ENCODE measurements at places on chromosomes 7 and 10.

- DNase-seq = no peak
Measured at GRCh38 chr7:131652934-131653333, 96.5 kb upstream of the PODXL start.

DNA sequence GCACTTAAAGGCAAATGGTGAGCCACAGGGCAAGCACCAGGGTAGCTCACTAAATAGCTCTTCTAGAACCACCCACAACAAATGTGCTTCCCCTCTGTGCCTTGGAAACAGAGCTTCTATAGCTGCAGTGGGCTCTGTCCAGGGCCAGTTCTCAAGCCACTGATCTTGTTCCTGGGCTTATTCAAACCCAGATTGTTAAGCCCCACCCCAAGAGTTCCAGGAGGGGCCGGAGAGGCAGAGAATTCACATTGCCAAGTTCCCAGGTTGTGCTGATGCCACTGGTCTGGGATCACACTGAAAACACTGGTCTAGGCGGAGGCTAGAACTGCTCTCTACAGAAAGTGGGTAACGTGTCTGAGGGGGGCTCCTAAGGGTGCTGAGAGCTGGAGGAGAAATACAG lies 15.4 kb upstream of the KDM7A start:
- DNase-seq = no peak

DNA sequence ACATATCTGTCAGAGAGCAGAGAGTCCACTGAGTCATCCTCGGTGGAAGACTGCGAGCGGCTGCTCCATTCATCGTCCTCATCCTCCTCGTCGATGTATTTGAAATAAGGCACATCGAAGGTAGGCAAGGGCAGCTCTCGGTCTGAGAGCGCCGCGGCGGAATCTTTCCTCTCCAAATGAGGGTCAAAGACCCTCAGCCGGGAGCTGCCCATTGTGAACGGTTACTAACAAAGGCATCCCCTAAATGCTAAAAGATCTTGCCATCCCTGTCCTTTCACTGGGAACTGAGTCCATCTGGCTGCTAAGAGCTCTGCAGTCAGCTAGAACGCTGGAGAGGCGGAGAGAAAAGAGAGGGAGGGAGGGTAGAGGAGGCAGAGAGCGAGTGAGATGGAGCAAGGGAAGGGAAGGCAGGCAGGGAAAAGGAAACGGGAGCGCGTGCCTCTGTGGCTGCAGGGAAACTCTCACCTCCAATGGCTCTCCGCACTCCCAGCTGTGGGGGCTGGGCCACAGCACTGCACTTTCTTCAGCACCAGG lies 163.4 kb downstream of the RAPGEF5 start:
- peak; percentile 10 for DNase-seq

GRCh38 chr7:50618281-50618680 lies 53.1 kb upstream of the DDC start:
- no peak for DNase-seq

DNA sequence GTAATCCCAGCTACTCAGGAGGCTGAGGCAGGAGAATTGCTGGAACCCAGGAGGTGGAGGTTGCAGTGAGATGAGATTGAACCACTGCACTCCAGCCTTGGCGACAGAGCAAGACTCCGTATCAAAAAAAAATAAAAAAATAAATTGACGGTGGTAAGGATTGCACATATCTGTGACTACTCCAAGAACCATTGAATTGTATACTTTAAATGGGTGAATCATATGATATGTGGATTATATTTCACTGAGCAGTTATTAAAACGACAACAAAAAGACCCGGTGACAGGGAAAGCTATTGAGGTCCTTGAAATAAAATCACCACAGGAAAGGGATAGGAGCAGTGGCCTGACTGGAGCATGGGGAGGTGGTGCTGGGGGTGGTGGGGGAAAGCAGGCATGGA lies 31.2 kb upstream of the COMTD1 start:
- DNase-seq = peak; percentile 51

- DNase-seq = peak; percentile 30
Measured at GRCh38 chr10:35135861-35136260, 9.2 kb downstream of the CREM start.

DNA sequence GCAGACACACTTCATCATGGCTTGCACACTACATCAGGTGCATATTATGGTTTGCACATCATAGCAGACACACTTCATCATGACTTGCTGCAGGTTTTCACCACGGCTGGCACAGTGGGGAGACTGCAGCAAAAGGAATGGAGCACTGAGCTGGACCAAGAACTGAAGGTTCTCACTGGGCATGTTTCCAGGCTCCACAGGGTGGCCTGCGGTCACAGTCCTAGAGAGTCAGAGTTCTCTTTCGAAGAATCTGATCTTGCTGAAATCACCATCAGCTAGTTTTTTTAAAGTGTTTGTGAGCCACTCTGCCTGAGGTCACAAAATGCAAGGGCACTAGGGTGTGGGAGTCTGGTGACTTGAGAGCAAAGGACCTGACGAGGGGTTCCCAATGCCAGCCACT lies 140.4 kb upstream of the NPY start:
- DNase-seq = peak; percentile 11

- peak; percentile 89 for DNase-seq
Measured at GRCh38 chr10:86876748-86877147, 80.7 kb downstream of the MMRN2 start.

- DNase-seq = no peak
Measured at GRCh38 chr10:17240096-17240495, 12.1 kb downstream of the VIM start.

DNA sequence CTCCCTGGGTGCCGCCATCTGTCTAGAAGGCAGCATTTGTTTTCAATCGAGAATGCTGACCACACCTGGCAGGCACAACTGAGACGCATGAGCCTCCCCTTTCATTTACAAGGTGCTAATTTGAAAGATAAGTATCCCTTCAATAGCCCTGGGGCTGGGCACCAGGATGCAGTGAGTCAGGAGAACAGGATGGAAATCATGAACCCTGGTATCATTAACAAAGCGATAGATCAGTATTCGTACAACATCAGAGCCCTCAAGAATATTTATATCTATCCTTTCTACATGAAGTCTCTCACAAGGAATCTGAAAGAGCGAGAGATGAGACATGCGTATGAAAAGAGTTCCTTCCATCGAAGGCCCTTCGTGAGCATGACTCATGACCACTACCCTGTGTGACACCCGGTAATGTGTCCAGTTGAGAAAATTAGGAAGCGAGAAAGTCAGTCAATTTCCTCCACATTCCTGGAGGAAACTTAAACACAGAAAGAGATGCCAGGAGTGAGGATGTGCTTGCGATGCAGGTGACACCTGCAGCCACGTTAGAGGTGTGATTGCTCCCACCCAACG lies 123.1 kb upstream of the PITRM1 start:
- no peak for DNase-seq

GRCh38 chr7:34365011-34365410 lies 293.0 kb upstream of the NPSR1 start:
- DNase-seq = no peak

DNA sequence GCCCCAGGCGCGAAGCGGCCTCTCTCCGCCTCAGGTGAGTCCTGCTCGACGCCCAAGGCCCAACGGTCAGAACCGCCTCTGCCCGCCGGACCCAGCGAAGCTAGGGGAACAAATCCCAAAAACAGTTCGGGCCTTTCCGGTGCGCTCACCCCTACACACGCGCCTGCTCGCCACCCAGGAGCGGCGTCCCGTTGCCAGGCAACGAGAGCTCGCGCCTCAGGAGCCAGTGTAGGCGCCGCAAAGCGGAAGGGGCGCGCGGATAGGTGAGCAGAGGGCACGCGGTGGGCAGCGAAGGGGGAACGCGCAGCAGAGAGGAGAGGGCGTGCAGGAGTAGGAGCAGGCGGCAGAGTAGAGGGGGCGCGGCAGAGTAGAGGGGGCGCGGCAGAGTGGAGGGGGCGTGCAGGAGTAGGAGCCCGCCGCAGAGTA lies at the start of the genes DYDC1 and DYDC2:
Gene DYDC1, minus strand, starts transcription at position 193 of the 426 bp plus-strand sequence. CDS start 4,154 bp downstream, outside the sequence.
Gene DYDC2, plus strand, starts transcription at position 219 of the 426 bp plus-strand sequence. CDS start 5,663 bp downstream, outside the sequence.
- peak; percentile 14 for DNase-seq

GRCh38 chr7:47941136-47941844 lies 7.0 kb downstream of the PKD1L1 start:
- peak; percentile 82 for DNase-seq

DNA sequence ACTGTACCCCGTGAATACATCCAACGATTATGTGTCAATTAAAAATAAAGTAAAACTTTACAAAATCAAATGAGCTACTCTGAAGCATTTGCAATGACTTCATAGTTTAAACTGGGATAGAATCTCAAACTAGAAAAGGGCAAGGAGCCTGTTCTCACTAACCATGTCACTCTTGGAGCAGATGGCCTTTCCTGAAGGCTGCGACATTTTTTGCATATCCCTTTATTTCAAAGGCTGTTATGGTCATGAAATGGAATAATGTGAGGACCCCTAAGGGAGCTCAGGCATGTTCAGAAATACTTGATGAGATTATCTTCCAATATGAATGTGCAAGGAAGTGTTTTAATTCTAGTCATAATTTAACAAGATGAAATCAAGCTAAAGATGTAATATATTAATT lies 679.4 kb downstream of the NRG3 start:
- no peak for DNase-seq

DNA sequence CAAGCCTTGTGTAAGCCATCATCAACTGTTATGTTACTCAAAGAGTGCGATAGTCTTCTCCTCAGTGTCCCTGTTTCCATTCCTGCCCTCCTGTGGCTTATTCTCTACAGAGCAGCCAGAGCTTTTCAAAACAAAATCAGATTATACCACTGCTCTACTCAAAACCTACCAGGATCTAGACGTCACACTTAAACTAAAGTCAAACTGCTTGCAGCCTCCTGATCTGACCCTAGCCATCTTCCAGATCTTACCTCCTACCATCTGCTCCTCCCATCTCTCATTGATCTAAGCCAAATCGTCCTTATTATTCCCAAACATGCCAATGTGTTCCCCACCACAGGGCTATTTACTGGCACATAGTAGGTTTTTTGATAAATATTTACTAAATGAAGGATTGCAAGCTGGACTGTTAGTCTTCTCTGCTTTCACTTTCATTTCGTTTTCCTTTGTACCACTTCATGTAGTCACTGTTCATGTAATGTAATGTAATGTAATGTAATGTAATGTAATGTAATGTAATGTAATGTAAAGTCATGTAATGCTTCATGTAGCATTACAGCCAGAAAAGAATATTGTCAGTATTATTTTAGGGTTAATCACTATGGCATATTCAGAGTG lies 116.1 kb downstream of the GPR37 start:
- DNase-seq = no peak

DNA sequence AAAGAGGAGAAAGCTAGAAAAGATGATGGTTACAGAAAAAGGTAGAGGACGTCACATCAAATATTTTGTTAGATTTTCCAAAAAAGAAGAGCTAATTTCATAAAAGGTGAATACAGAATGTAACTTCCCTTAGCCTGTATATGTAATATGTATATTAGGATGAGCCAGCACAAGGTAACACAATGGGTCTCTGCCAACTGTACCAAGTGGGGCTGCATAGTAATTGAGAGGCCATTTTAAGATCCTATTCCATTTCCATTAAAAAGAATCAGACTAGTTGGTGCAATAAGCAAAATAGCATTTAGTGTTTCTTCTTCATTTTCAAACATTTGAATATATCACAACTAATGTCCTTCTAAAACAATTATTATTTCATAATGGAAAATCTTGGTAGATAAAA lies 134.6 kb downstream of the SEMA3A start:
- no peak for DNase-seq

DNA sequence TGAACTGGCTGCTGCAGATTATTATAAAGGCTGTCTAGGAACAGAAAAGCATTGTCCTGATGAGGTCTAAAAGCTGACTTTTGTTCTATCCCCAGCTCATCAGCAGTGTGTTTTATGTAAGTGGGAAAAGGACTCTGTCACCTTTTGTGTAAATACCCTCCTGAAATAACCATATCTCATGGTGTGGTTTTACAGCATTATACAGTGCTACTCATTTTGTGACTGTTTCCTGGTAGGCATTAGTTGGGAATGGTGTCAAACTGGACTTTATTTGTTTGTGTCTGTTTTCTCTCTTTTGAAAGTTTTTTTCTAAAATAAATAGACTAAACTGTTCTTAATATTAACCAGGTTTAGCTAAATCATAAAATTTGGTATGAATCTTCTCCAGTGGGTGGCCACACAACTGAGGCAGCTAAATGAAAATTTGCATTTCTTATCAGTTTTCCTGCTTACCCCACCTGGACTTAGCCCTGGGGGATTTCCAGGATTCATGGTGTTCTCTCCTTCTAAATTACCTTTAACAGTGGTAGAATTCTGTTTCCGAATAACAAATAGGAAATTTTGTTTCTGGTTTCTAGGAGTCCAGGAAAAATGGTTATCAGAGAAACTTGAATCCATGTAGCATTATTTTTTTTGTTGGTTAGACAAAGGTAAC lies 140.9 kb downstream of the LHFPL3 start:
- no peak for DNase-seq

DNA sequence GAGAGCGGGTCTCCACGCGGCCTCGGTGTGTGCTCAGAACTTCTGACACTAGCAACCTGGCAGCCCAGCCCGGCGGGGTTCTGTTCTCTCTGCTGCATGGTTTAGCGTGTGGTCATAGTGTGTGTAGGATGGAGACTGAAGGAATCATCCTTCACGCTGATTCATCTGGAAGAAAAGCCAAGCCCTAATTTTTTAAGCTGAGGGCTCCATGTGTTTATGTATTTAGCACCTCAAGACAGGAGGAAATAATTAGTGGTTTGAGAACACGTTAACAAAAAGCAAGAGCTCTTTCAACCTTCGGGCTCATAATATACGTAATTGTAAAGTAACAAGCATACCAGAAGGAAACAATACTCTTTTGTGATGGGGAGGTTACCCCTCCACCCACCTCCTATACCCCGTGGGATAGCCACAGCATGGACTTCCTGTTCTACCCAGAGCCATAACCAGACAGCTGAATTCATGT lies 504.6 kb upstream of the MKI67 start:
- DNase-seq = no peak

DNA sequence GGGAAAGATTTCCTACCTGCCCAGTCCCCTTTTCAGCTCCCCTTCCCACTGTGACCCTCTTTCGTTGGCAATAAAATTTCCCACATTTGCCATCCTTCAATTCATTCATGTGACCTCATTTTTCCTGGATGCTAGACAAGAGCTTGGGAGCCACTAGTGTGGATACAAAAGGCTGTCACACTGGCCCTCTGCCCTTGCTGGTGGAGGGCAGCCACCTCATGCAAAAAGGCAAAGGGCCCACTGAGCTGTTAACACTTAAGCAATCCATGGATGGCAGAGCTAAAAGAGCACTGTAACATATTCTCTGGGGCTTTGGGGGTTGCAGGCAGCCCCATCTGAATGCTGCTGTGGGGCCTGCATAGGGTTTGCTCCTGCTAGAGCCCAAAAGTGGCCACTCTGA lies 315.1 kb downstream of the NEBL start:
- DNase-seq = no peak

DNA sequence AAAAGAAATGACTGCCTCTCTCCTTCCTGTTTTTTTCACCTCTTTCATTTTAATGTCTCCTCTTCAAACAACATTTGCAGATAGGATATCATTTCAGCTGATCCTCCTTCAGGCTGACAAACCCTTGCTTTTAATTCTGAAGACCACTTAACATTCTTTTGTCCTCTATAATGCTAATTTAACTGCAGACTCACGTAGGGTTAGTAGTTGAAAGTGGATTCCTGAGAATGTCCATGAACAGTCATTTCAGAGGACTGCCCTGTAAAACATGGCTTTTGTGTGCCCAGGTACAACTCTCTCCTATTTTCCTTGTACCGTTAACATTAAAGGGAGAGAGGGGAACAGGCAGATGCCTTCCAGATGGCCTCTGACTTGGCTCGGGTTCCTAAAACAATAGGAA lies 524.4 kb downstream of the SDK1 start:
- no peak for DNase-seq

All from iris pigment epithelial cell (primary cell).